Panc1 (cell line): ENCODE measurements at places on chromosomes 2 and 18. TPM values are rescaled to one million over a fixed set of nuclear protein-coding genes. Genes with fewer than 3 reads are reported as not detected.

The IL36B gene
- not detected for total RNA-seq

The SKOR2 gene
- total RNA-seq: not detected

DNA sequence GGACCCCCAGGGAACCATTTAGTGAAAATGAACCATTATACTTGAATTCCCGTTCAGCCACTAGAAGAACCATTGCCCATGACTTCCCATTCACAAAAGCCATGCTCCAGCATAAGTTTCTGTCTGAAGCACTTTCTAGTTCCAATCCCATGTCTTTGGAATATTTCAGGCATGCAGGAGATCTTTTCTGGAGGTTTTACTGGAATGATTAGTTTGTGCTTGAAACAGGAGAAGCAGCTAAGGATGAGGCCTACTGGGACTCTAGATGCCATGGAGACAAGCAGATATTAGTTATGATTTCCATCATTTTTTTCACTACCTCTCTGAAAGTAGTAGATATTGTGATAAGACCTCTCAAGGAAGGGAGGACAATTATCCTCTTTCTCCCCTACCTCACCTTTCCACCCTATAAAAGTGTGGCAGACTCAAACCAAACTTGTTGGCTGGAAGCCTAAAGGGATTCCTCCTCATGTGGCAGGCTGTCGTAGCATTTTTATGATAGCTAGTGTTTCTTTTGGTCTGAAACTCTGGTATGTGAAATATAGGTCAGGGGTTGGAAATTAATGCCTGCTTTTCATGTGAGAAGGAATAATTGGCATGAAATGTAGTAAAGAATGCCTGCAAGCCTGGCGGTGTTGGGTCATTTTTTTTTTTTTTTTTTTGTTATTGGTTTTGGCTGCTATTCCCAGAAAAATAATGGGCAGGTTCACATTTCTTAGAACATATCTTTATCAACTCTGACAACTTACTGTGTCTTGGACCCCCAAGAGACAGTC, 29.3 kb upstream of the MMADHC start:
- H3K4me3 ChIP-seq: no peak overlapping the region
- H3K4me1 ChIP-seq: peaks cover 5% of the 10 kb centered on the region; the same call in 1 of the 2 replicates
- no peaks in the 10 kb centered on the region for H3K36me3 ChIP-seq

DNA sequence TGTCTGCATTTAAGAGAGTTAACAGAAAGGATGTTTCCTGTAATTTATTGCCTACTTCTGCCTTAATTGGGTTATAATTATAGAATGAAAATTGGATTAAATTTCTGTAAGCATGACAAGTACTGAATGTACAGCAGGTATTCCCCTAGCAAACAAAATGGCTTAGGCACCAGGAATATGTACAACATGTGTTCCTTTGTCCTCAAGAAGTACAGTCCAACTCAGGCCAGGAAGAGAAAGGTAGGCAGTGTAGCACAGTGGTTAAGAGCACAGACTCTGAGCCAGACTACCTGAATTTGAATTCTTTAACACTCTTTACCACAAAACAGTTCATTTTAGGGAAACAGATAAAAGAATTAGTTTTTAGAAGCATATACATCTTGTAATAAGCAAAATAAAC, 43.1 kb downstream of the COX7A2L start:
- DNase-seq: no peak
- no peaks in the 10 kb centered on the region for H3K4me1 ChIP-seq
- no peaks in the 10 kb centered on the region for H3K27me3 ChIP-seq
- H3K36me3 ChIP-seq: peaks cover 21% of the 10 kb centered on the region
- H3K4me3 ChIP-seq: no peak overlapping the region

GRCh38 chr2:156944871-156945270, 312.6 kb upstream of the GALNT5 start:
- no peaks in the 10 kb centered on the region for H3K27me3 ChIP-seq
- no peak for DNase-seq
- no peaks in the 10 kb centered on the region for H3K36me3 ChIP-seq
- no peak overlapping the region for H3K27ac ChIP-seq

GRCh38 chr2:161123531-161124030, 36.6 kb upstream of the TANK start:
- H3K27me3 ChIP-seq: no peaks in the 10 kb centered on the region
- H3K36me3 ChIP-seq: no peaks in the 10 kb centered on the region
- peak overlapping the region; percentile 92 for H3K27ac ChIP-seq

- no peaks in the 10 kb centered on the region for H3K36me3 ChIP-seq
- H3K4me3 ChIP-seq: no peak overlapping the region
Measured at GRCh38 chr2:149860276-149860921, 272.8 kb upstream of the MMADHC start.

- no peak for DNase-seq
- no peaks in the 10 kb centered on the region for H3K4me1 ChIP-seq
- no peaks in the 10 kb centered on the region for H3K36me3 ChIP-seq
- H3K27me3 ChIP-seq: peaks cover 4% of the 10 kb centered on the region; the same call in 1 of the 2 replicates
- H3K4me3 ChIP-seq: no peak overlapping the region
- no peak overlapping the region for H3K27ac ChIP-seq
Measured at GRCh38 chr18:59278793-59279192, 5.5 kb upstream of the RAX start.

DNA sequence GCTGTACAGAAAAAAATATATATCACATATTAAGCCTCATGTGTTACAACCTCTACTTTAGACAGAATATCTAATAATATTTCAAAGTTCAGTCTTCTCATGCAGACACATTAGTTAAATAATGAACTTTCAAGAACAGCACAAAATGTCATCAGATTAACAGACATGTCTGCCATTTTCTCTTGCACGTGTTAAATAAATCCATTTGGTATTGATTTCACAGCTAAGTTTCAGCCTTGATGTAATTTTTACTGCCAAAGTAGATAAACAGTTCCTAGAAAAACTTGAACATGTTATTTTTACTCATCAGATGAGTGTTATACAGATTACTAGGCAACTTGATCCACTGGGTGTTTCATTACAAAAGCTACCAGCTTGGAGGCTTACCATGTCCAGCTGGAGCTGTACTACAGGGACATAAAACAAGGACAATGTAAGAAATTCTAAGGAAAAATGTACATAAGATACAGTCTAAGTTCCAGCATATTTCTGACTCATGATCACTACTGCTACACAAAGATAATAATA, 290.7 kb upstream of the DDX18 start:
- no peak for DNase-seq
- no peak overlapping the region for H3K27ac ChIP-seq
- no peaks in the 10 kb centered on the region for H3K27me3 ChIP-seq
- H3K4me3 ChIP-seq: no peak overlapping the region
- H3K36me3 ChIP-seq: no peaks in the 10 kb centered on the region

The CFAP65 gene
- total RNA-seq: 0.33 TPM

DNA sequence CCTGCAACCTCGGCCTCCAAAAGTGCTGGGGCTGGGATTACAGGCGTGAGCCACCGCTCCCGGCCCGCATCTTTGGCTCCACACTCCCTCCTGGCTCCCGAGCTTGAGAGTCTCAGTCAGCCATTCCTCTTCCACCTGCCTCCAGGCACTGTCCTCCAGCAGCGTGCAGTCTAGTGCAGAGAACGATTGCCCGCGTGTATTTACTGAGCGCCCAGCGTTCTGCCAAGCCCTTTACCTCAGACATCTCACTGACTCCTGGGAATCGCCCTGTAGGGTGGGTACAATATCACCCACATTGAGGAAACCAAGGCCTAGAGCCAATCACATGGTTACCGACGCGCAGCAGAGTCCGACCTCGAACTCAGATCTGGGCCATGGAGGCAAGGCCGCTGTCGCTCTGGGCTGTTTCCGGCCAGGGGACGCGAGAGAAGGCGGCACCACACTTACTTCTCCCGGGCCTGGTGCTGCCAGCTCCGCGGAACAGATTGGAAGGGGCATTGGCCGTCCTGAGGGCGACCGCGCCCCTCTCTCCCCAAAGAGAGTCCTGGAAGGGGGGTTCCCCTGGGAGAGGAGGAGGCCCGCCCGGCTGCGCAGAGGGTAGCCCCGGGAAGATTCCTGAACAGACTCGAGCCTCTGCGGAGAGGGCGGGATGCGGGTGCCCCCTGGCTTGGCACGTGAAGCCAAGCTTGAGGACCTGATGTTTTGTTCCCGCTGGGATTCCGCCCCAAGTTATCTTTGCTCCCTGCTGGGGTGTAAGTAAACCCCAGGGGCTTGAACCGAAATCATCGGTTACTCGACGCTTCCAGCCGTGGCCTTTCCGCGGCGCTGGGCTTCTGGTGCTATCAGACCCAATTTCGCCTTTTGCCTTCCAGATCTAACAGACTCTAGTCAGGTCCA, 5.2 kb upstream of the DLX2 start:
- no peaks in the 10 kb centered on the region for H3K27me3 ChIP-seq
- no peak for DNase-seq
- no peak overlapping the region for H3K27ac ChIP-seq
- H3K4me1 ChIP-seq: peaks cover 4% of the 10 kb centered on the region; the same call in 1 of the 2 replicates
- H3K36me3 ChIP-seq: no peaks in the 10 kb centered on the region; the same call in 1 of the 2 replicates

DNA sequence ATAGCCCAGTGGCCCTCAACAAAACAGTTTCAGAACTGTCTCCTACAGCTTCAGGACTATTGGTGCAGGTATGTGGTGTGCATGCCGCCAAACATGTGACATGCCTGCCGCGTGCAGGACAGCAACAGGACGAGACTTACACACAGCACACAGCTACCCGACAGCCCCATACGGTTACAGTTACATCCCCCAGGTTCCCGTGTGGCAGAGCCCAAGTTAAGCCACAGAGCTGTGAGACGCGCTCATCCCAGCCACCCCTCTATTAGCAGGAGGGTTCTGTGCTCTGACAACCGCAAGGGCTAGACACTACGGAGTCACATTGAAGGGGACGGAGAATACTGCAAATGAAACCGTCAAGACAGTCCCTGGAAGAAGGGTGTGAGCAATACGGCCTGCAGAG, 16.4 kb upstream of the TUBB6 start:
- DNase-seq: no peak
- H3K27me3 ChIP-seq: no peaks in the 10 kb centered on the region
- H3K36me3 ChIP-seq: no peaks in the 10 kb centered on the region

- H3K36me3 ChIP-seq: peaks cover 17% of the 10 kb centered on the region; the same call in 1 of the 2 replicates
- no peak for DNase-seq
- H3K4me1 ChIP-seq: no peaks in the 10 kb centered on the region
- H3K4me3 ChIP-seq: no peak overlapping the region
Measured at GRCh38 chr2:39733070-39733674, 45.9 kb downstream of the THUMPD2 start.

The EVX2 gene
- not detected for total RNA-seq

DNA sequence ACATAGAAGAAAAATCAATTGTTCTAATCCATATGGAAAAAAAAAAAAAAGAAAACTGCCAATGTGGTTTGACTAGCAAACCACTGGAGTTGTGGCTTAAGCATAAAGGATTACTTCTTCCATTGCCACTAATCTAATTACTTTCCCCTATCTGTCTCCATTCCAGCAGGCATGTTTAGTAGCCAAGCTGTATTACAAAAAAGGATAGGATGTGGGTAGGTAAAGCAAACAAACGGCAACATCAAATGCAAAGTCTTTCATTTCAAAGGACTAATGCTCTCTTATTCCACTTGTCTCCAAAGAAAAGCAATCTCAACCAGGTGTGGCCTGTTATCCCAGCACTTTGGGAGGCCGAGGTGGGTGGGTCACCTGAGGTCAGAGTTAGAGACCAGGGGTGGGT, 36.5 kb downstream of the SLC8A1 start:
- no peak overlapping the region for H3K27ac ChIP-seq
- H3K4me1 ChIP-seq: no peaks in the 10 kb centered on the region
- H3K27me3 ChIP-seq: no peaks in the 10 kb centered on the region
- H3K4me3 ChIP-seq: no peak overlapping the region
- no peaks in the 10 kb centered on the region for H3K36me3 ChIP-seq

The RAD51AP2 gene
- total RNA-seq: not detected

GRCh38 chr2:31770741-31771140, 190.0 kb upstream of the SRD5A2 start:
- no peak overlapping the region for H3K27ac ChIP-seq
- no peaks in the 10 kb centered on the region for H3K36me3 ChIP-seq
- no peaks in the 10 kb centered on the region for H3K4me1 ChIP-seq
- H3K4me3 ChIP-seq: no peak overlapping the region
